ENCODE measurements at places on chromosomes 3 and 15.

DNA sequence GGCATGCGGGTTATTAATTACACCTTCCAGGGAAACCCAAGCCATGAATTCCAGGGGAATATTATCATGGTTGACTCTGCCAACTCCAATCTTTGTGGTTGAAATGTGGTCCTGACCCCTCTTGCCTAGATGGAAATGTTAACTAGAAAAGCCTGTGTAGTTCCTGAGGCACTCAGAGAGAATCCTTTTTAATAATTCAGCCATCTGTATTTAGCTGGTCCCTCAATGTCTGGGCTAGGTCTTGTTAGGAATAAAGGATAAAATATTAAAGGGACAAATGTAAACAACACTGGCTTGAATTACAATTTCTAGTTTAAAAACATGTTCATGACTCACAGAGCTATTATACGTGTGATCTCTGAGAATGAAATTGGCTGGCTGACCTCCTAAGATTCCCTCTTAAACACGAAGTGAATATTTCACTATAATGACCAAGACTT is 435.2 kb upstream of the SUCLG2 start:
- peak; percentile 5 for DNase-seq

DNA sequence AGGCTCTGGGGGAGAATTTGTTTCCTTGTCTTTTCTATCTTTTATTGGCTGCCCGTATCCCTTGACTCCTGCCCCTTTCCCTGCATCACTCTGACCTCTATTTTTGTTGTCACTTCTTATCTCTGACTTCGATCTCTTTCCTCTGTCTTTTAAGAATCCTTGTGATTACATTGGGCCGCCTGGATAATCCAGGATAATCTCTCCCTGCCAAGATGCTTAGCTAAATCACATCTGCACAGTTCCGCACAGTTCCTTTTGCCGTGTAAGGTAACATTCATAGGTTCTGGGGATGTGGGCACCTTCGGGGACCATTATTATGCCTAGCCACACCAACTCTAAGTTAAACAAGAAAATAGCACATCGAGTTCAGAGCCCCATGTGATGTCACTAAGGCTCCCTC is 103.0 kb upstream of the DPPA4 start:
- no peak for DNase-seq

DNA sequence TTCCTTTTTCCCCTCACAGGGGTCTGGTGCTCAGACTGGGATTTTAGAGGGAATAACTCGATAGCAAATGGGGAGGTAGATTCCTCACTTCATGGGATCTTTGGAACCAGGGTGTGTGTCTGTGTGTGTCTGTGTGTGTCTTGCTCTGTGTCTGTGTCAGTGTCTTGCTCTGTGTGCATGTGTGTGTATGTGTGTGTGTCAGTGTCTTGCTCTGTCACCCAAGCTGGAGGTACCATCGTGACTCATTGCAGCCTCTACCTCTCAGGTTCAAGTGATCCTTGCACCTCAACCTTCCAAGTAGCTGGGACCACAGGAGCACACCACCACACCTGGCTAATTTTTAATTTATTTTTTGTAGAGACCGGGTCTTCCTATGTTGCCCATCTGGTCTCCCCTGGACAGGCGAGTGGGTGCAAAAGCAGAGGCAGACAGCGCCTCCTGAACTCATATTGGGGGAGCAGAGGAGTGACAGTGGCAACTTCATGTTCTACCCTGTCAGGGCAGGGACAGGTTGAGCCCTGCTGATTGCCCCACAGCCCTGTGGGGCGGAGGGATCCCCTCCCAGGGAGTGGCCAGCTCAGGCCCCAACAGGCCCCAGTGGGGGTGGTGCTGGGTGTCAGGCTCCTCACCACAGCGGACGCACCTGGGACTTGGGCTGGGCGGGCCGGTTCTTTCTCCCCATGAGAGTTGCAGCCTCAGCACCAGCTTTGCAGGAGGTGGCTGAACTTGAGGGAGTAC is 10.4 kb upstream of the SEMA4B start:
- no peak for DNase-seq

DNA sequence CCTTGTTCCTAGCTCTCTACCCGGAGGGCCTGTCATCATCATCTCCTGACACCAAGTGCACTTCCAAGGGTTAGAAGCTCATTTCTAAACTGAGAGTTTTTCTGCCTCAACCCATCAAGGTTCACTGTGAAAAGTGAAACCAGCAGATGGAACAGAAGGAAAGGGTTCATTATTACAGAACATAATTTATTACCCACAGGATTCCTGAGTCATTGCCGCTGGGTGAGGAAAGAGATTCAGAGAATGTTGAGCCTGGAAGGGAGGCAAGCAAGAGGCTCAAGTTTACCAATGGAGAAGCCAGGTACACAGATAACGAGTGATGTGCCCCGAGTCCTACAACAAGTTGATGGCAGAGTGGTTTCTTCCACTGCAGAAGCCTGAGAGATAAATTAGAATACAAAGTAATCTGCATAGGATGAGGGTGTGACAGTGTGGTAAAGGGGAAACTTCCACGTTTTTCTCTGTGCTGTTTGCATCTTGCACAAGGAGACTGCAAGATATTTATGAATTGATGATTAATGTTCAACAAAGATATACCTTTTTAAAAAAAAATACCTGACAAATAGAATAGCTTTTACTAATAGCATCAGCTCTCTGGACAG is 80.5 kb upstream of the SETMAR start:
- DNase-seq, result no peak

All from NCI-H446 treated with DMSO at 0.1 percent for 48 hours (cell line).